Stimulated activated CD4-positive, alpha-beta T cell treated with anti-CD3 and anti-CD28 coated beads, Interleukin-1b, Interleukin-23, amount 100 ng/mL, for 24 hours (primary cell): ENCODE measurements at places on chromosomes 16 and 17.

DNA sequence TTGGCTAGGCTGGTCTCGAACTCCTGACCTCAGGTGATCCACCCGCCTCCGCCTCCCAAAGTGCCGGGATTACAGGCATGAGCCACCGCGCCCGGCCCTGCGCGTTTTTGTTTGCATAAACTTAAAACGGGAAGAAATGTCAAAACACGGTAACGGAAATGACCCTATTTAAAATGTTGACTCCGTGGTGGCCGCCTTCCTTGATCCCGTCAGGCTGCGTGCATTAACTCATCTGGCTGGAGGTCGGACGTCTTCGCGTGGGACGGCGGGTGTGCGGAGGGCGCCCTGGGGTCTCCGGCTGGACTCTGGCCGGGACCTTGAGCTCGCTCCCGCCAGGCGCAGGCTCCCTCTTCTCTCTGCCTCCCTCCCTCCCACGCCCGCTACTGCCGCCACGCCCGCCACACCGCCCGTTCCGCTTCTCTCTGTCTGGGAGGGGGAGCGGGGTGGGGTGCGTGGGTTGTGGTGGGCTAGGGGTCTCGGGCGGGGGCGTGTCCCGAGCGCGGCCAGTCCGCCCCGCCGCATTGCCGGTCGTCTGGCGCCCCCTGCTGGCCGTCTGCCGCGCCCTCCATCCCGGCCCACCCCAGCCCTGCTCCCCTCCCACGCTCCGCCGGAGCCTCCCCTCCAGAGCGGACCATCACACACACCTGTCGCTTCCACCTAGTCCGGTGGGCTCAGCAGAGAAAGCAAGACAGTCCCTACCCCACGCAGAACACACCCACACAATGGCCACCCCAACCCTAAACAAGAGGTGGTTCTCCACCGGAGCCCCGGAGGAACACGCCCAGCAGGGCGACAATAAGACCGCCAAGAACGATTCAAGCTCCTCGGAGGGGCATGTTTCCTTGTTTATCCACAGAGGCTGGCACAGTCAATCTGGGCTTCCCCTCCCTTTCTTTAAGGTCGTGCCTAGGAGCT is 1.2 kb upstream of the CCDC42 start:
- peak; percentile 65 for DNase-seq

DNA sequence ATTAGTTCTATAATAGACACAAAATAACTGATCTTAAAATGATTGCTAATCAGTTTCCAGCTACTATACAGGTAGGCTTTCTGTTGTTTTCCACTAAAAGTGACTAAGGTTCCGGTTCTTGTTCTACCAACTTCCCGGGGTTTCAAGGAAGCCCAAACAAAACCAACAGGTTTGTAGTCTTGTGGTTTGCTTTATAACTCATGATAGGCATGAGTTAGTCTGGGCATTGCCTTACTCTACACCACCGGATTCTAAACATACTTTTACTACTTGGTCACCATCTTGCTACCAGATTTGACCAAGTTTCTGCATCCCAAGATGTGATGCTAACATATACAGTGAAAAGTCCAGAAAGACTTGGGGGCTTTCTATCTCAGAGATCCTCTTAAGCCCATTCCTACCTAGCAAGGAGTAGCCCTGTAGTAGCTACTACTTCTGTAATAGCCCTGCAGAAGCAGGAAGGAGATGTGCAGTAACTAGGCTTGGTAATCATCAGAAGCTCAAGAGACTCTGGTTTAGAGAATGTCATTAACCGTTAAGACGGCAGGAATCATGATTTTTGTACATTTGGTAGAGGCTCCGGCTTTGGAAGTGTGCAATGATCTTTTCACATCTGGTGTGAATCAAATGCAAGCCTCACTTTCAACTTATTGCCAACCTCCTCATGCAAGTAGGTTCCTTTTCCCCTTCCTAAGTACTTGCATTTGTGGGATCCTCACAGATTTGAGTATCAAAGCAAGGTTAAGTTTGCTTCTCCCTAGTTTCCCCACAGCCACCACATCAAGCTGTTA is 1.6 kb downstream of the FAM117A start:
- DNase-seq = no peak

GRCh38 chr16:2085669-2086068 is 37.9 kb downstream of the TSC2 start:
- no peak for DNase-seq

- DNase-seq = no peak
These were observed 95.1 kb downstream of the TBC1D16 start for GRCh38 chr17:79940459-79941087.

DNA sequence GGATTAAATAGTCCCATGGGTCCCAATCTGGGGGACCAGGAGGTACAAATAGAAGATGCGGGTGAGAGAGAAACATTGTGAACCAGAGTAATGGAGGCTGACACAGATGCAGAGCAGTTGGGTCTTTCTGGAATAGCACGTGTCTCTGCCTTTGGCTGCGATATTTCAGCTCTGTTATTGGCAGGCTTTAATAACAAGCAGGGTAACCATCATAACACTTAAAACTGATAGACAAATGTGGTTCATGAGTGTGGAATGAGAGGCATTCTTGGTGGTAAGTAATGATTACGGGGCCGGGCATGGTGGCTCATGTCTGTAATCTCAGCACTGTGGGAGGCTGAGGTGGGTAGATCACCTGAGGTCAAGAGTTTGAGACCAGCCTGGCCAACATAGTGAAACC is 110.3 kb downstream of the SNX29 start:
- no peak for DNase-seq
